ENCODE measurements at places on chromosomes 5 and 9.
A peak's percentile ranks its signal among the peaks of the same experiment; 100 is the strongest.

DNA sequence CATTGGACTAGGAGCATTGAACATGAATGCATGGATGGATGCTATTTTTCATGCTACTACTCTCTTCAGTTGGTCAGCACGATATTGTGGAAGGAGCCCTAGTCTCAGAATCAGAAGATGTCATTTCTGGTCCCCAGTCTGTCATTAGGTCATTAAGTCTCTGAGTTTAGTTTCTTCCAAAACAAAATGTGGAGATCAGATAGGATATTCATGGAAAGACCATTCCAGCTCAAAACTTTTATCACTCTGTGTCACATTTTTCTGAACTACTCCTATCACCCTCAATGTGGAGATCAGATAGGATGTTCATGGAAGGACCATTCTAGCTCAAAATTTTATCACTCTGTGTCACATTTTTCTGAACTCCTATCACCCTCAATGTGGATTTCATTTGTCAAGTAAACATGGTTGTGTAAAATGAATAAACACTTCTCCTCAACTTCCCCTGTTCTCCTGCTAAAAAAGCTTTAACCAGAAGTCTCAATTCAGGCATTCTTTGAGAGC lies 296.8 kb downstream of the MRPS30 start:
- DNase-seq: no peak

GRCh38 chr5:147509041-147509709 lies 693 bp downstream of the DPYSL3 start:
- DNase-seq: no peak

DNA sequence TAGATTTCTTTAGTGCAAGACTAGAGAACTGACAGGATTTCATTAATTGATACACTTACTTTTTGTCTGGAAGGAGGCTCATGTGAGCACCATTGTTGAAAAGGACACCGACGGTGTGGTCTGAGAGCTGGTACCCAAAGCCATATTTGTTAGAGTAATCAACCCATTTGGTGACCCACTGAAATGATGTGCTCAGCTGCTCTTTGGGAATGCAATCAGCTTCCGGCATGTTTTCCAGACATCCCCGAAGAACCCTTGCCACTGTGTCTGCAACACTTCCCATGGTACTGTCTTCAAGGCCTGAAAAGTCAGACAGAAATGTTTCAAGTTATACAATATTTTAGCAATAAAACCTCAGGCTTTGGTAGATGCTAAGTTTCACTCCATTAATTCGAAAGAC lies 4.4 kb downstream of the PLK2 start:
- no peak for DNase-seq

- no peak for DNase-seq
Measured at GRCh38 chr5:151092762-151093161, 11.9 kb upstream of the TNIP1 start.

DNA sequence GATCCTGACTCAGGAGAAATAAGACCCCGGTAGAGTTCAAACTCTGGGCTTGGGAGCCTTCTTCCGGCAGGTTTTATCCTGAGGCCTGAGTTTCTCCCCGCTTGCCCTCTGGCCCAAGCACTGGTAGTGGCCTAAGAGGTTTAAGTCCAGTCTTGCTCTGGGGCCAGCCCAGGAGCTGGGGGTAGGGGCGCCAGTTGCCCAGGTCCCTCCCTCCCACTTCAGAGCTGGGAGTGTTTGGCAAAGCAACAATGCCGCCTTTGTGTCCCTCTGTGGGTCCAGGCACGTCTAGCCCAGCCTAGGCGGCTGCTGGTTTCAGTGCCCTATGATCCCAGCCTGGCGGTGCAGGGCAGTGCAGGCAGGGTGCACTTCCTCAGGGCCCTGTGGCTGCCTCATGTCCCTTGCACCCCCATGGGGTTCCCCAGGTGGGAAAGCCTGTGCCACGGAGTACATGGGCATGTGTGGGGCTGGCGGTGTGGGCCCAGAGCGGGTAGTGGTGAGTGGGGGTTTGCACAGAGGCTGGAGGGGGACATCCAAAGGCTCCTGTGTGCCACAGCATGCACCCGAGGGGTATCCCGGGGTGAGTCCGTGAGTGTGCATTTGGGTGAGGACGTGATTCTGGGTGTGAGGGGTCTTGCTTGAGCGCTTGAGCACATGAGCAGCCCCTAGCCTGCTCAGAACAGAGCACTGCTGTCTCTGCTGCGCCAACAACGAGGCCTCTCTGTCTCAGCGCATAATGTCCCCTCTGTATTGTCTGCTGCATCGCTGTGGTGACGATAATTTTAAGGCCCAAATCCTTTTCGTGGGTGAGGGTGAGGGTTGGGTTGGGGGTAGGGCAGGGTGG lies 61.7 kb upstream of the PSD2 start:
- DNase-seq: peak; percentile 99

GRCh38 chr5:2369178-2369577 lies 382.3 kb downstream of the IRX2 start:
- DNase-seq: no peak

GRCh38 chr5:125484742-125485641 lies 738.6 kb upstream of the ZNF608 start:
- peak; percentile 91 for DNase-seq

DNA sequence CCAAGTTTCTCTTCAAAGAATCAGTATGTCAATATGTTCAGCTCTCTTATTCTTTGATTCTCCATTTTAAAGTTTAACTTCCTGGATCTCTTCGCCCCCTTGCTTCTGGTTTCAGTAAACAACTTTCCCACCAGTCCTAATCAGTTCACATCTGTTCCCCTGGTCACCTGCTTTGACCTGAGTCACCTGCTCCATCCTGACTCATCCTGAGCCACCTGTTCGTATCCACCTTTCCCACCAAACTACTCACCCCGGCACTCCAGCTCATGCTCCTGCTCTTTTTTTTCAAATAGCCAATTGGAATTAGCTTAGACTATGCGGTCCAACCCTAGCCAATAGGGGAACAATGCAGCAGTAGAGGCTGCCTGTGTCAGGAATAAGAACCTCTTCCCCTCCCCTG lies 23.6 kb upstream of the CSF1R start:
- DNase-seq: no peak

GRCh38 chr5:88934439-88934838 lies 51.5 kb upstream of the MEF2C start:
- DNase-seq: no peak

Measured in globus pallidus (tissue), 1 donor.